ENCODE measurements at places on chromosomes 6 and 20.

DNA sequence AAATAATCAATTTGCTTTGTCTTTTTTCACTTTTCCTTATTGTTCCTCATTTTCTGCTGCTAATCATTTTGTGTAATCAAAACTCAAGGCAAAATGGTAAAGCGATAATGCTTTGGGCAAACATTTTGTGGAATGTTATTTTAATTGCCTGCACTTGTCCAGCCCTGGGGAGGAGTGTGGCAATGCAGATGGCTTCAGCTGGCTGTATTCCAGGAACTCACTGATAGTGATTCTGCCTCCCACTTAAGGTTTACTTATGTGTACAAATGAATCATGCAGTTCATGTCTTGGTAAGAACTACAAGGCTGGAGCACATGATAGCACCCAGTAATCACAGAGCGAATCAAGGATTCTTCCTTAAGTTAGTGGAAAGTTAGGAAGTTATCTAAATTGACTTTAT lies 107.8 kb downstream of the COL19A1 start:
- DNase-seq, result peak; percentile 57

DNA sequence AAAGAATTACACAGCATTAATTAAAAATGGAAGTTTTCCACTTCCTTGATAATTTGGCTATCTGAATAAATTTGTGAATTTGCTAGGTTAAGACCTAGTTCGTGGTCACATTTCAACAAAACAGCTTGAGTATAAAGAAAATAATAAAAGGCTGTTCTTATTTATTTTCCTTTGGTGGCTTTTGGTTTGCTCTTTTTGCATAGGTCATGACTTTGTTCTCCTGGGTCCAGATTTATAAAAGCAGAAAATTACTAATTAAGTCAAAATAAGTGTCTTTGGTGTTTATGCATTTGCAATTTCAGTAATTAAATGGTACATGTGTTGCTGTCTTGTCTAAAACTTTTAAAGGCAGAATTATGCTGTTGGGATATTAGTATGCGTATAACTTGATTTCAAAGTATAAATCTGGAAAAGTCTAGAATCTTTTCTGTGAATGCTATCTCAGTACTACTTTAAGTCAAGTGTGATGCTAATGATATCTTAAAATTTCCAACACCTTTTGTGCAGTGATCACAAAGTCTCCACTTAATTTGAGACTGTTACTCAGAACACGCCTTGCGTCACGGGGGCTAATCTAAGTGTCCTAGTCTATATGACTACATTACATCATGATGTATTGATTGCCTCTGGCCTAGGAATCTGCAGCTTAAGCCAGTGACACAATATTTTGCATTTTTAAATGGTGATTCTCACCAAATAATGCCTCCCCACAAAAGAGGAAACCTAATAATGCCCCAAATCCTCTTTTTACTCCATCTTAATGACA lies 41.0 kb downstream of the GNAS start:
- DNase-seq, result no peak

DNA sequence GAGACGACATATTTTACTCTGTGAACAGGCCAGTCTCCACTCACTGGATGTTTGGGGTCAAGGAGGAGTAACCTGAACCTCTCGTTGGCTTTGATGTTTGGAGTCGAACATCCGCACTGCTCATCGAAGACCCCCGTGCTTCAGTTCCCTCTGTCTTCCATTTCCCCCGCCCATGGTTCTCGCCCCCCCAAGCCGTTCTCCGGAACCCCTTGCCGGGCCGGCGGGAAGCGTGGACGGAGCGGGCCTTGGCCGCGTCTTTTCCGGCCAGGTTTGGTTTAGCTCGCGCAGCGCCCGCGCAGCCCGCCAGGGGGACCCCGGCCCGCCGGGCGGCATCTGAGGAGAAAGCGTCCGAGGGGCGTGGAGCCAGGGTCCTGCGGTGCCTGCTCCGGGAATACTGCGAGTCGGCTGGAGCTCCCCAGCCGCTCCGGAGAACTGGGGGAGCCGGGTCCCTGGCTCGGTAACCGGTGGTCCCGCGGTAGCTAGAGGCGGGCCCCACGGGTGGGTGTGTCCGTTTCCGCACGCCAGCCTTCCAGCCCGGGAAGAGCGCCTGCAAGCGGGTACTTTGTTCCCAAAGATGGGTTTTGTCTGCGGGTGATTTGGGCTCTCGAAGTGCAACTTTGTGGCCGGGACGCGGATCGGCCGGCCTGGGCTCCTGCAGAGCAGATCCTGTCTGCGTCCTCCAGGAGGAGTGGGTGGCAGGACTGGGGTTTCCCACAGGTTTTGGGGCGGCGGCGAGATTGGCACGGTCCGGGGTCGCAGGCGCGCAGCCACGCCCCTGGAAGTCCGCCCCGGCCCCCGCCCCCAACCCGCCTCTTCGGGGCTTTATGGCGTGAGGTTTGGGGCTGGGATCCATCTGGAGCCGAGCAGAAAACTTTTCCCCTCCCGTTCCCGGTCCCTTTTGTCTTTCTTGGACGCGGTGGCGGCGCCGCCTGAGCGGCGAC lies at the start of gene TMEM200A:
Gene TMEM200A (plus strand): TSS at position 852 of the 941 bp plus-strand sequence. CDS start 74,406 bp downstream, outside the sequence.
- no peak for DNase-seq

DNA sequence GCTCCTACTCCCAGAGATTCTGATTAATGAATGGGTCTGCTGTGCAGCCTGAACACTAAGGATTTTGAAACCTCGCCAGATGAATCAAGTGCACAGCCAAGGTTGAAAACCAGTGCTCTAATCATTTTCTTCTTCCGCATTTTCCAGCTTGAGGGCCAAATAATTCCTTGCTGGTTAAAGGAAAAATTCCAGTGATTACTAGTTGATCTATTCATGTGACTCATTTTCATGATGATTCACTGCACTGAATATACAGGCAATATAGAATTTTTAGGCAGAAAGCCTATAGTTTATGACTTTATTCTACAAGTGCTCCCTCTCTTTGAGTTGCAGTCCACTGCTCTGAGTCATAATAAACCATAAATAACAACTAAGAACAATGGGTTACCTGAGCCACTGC lies 80.6 kb upstream of the PROKR2 start:
- no peak for DNase-seq

GRCh38 chr20:43539975-43540672 lies 18.7 kb upstream of the SGK2 start:
- DNase-seq, result no peak

- no peak for DNase-seq
These were observed 851.3 kb downstream of the TFAP2A start for GRCh38 chr6:9563568-9563967.

DNA sequence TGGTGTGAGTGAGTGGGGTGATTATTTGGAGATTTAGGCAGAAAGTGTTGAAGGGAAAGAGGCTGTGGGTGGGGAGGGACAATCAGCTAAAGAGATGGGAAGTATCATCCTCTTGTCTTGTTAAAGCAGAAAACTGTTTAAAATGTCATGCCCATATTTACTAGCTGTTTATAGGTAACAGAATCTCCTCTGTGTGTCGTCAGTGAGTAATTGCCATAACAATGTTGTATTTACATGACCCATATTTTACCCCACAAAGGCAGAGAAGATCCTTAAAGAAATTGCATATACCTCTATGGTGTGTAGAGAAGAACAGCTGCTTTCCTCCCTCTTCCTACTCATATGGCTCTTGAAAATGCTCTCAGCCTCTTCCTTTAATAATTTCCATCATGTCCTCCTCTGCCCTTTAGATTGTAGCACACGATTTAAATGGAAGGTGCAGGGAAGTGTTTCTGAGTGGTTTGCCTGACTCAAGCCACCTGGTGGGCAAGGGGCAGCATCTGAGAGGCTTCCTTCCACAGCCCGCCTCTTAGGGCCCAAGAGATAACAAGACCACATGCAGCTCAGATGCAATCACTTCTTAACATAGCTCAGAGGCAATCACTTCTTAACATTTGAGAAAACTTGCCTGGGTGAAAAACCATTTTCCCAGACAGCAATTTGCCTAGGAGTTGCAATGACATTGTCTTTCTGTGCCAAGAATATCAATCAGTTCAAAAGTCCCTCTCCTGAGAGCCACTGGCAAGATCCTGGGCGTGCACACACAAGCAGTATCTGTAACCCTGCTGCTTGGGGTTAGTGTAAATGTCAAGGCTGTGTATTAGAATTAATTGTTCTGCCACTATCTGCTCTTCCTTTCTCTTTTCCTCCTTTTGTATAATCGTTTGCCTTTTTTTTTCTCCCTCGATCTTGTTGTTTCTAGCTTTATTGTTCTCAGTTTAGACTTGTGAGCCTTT lies 44.1 kb upstream of the EDN1 start:
- no peak for DNase-seq

- no peak for DNase-seq
These were observed 46.1 kb upstream of the TULP4 start for GRCh38 chr6:158266131-158266530.

DNA sequence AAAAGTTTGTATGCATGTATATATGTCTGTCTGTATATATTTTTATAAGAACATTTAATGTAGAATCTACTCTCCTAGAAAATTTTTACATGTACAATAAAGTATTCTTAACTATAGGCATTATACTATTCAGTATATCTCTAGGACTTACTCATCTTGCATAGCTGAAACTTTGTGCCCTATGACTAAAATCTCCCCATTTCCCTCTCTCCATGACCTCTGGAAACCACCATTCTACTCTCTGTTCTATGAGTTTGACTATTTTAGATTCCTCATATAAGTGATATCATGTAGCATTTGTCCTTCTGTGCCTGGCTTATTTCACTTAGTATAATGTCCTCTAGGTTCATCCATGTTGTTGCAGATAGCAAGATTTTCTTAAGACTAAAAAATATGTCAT lies 205.1 kb upstream of the SMLR1 start:
- no peak for DNase-seq

DNA sequence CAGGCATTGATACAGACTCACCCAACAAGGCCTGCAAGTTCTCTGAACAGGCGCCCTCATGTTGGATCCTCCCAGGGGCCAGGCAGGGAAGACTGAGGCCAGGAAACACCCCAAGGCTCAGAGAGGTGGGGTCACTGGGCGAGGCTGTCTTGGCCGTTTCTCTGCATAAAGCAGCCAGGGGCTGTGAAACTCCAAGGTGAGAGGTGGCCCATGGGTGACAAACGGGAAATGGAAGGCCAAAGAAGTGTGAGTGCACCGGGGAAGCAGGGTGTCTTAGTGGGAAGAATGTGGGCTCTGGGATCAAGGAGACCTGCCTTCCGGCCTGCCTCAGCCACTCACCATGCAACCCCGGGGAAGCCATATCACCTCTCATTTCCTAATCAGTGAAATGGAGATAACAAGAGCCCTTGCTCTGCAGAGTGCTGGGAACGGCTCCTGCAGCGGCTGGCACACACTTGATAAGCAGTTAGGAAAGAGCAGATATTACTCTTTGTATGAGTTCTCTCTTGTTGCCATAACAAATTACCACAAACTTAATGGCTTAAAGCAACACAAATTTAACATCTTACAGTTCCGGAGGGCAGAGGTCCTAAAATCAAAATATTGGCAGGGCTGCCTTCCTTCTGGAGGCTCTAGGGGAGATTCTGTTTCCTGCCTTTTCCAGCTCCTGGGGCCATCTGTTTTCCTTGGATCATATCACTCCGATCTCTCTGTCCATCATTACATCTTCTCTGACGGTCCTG lies 168.6 kb downstream of the NFATC2 start:
- DNase-seq, result no peak

- DNase-seq, result no peak
These were observed 6.0 kb upstream of the AGPAT4 start for GRCh38 chr6:161279677-161280415.

DNA sequence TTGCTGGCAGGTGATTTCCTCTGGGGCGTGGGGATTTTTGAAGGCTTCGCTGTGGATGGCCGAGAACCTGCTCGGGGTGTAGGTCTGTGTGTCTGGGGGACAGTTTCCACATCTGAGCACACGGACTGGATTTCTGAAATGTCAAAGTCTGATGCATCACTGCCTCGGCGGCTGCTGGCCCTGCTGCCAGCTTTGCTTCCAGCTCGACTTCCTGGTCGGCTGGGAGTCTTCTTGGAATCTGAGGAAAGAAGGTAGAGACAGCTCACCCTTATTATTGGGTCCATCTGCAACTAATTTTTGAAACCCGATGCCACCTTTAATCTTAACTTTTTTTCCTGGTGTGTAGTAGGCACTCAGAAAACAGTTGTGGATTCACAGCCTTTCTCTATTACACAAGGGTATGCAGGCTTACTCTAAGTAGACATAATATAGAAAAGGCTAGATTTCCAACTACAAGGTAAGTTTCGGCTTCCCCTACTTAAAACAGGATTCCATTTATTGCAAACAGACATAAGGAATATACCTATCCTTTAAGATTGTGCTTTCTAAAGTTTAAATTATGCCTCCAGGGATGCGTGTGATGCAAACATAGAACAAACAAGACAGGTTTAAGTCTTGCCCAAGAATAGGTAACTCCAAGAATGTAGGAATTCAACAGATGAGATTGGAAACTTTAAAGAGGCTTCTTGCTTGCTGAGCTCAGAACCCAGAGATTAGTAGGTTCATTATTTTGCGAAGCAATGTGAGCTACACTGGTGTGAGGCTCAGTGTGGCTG lies 183.5 kb downstream of the DST start:
- DNase-seq, result no peak

GRCh38 chr6:149646599-149646998 lies 1.9 kb downstream of the KATNA1 start:
- no peak for DNase-seq

- DNase-seq, result no peak
These were observed 868 bp downstream of the METTL24 start for GRCh38 chr6:110357298-110357663.

GRCh38 chr6:47646689-47647088 lies 51.7 kb upstream of the ADGRF4 start:
- DNase-seq, result no peak

GRCh38 chr20:884983-885952 lies 30.9 kb downstream of the ANGPT4 start:
- DNase-seq, result no peak

DNA sequence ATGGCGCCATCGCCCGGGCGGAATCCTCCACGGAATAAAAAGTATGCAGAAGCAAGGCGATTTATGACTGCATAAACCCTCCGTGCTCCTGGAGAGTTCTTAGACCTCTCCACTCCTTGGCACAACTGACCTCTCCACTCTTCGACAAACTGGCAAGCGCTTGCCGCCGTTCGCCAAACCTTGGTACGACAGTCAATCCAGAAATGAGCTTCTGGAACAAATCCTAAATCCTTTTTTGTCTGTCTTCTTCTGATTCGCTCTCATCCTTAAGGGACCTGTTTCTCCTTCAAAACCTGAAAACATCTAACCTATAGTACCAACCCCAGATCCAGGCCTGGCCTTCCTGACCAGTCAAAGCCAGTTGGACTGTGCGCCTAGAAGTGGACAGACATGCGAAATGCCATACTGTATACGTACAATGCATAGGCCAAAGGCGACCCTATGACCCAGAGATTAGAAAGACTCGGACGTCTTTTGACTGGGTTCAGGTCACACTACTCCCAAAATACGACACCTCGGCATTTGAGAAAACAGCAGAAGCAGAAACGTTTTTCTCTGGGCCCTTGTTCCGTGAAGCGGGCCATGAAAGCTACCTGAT lies 59.4 kb downstream of the TRIM27 start:
- no peak for DNase-seq

GRCh38 chr6:47587493-47587892 lies 109.9 kb downstream of the CD2AP start:
- DNase-seq, result peak; percentile 13

All from non-pigmented ciliary epithelial cell (primary cell).